NCI-H2171 (cell line): ENCODE measurements at places on chromosomes 1 and 21.

DNA sequence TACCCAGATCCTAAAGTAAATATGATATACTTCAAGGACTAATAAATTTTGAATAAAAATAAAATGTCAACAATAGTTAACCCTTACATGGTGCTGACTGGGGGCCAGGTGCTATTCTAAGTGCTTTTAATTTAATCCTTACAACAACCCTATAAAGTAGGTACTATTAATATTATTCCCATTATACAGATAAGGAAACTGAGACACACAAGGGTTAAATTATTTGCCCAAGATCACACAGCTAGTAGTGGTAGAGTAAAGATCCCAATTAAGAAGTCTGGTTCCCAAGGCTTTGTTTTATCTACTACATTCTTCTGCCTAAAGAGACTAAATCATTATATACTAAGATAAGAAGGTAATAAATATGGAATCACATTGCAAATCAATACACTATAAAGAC is 34.2 kb downstream of the SYNJ1 start:
- DNase-seq: no peak

DNA sequence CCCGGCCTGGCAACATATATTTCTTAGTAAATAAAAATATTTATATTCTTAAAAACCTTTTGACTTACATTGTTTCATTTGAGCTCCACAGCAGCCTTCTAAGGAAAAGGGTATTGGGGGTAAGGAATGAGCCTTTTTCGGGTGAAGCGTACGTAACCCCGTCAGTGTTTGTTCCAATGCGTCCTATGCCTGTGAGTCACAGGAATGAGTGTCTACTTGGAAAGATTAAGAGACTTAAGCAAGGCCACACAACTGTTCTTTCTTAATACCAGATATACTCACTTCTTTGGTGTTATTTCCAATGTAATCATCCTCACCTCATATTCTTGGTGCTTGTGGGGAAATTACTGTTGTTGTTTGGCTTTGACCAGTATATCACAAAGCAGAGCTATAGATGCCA is 22.7 kb downstream of the WDTC1 start:
- DNase-seq: no peak

DNA sequence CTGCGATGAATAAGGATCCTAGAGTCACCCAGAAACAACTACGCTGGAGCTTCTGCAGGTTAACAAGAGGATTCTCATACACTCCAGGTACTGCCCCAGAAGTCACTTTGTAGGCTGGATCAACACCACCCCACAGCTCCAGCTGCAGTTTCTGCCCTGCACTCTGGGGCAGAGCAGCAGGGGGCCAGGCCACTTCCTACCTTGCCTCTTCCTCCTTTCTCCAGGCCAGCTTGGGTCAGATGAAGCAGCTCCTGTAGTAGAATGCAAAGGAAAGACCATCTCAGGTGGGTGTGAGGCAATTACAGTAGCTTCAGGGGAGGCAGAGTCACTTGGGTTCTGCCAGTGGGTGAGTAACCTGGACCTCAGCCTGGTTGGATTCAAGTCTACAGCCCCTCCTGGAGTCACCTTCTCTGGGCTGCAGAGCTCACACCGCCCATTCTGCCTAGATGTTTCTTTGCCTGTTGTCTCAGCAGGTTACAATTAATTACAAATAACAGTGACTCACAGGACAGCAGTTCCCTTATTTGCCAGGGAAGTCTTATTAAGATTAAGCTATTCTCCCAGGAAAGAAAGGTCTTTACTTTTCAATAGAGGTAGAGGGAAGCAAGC is 24.4 kb upstream of the BCAR3 start:
- no peak for DNase-seq

DNA sequence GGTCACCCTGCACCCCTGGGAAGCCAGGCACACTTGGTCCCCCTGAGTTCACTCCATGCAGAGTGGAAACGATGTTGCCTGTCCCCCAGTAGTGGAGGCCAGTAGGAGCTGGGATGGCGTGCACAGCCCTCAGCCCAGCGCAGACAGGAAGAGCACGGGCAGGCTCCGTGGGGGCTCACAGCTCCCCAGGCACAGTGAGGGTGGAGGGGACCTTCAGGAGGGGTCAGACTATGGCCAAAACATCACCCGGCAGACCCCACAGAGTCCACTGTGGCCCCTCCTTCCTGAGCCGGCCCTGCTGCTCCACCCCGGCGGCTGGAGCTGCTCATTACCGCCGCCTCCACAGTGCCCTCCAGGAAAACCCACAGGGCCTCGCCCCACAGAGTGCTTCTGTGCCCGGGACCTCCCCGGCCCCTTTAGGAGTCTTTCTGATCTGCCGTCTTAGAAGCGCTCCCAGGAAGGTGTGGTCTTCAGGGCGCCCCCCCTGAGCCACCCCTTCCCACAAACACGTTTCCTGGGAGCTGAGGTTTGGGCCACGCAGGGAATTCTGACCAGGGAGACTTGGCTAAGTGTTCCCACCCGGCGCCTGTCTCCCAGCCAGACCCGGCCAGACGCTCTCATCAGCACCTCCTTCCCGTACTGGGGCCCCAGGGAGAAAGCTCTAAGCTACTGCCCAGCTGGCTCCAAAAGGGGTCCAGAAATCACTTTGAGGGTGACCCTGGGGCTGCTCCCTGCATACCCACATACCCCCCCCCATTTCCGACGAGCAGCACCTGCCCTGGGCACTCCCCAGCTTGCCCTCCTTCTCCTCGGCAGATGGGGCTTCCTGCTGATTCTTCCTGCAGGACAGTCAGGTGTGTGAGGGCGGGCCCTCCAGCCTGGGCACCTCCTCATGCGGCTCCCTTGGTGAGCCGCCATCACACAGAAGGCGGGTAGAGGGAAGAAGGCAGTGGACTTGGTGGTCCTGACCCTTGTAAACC is 38.8 kb downstream of the RIPK4 start:
- DNase-seq: no peak
